Stimulated activated CD4-positive, alpha-beta T cell treated with anti-CD3 and anti-CD28 coated beads, Interleukin-15, amount 100 ng/mL, for 24 hours (primary cell): ENCODE measurements at places on chromosomes 6 and 20.

DNA sequence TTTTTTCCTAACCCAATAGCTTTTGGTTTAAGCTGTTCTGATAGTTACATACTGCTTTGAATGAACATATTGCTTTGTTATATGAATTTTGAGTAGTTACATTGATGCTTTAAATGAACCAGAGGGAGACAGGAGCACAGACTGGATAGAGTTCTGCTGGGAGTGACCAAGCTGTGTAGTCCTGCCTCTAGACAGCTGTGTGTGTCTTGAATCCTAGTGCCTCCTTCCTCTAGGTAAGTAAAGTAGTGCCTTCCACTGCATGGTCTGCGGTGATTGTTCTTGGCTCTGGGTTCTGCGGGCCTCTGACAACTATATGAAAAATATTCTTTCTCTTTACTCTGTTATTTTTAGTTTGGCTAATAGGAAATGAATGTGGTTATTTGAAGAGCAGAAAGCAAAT lies 46.0 kb upstream of the ADGRG6 start:
- no peak for DNase-seq

DNA sequence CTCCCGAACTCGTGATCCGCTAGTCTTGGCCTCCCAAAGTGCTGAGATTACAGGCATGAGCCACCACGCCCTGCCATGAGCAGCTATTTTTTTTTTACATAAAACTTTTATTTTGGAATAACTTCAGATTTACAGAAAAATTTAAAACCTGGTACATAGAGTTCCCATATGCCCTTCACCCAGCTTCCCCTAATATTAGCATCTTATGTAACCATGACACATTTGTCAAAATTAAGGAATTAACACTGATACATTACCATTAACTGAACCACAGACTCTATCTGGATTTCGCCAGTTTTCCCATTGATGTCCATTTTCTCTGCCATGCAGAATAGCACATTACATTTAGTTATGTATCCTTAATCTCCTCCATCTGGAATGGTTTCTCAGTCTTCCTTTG lies 14.3 kb upstream of the RALGAPB start:
- DNase-seq = no peak

DNA sequence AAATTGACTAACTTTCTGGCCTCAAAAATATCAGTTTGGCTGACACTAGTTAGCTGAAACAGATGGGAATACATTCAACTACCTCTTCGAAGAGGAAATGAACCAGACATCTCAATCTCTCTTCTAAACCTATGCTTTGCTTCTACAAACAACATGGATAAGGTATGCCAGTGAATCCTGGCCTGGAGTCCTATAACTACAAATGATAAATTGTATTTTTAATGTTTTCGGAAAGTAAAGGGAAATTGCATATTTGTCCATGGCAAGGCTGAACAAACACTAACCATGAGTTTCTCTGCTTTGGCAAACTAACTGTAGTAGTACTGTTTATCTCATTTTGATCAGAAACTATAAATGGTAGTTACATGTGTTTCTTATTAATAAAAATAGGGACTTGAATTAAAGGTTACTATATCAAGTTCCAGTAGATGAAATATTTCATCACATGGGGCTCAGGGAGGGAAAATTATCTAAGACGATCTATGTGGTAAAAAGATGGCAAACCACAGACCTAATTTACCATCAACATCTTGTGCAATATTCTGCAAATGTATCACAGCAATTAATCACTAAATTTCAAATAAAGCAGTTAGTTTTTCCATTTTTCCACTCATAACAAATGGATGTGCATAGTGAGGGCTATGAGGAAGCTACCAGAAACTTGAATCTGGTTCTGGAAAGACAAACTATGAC lies 76.8 kb downstream of the COL12A1 start:
- DNase-seq = no peak

DNA sequence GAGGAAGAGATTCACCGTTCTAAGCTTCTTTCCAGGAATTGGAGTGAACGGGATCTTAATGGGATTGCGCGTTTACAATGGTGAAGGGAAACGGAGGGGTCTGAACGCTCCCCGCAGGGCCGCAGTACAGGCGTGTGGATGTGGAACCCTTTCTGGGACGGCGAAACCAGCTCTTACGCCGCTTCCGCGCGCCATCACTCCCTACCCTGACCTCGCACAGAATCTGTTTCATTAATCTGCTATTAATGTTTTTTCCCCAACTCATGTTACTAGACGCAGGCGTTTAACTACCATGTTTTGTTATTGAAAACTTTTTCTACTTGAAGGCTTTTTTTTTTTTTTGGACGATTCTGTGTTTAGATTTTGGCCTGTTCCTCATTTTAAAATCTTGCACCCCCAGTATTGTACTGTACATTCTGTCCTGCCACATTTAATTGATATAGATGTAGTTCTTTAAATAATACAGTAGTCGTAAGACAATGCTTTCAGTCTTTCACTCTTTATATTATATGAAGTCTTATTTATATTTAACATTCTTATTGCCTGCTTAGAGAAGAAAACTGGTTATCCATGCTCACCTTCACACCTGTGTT lies 696 bp upstream of the SUPT3H start:
- no peak for DNase-seq

GRCh38 chr6:169168302-169168630 lies 85.4 kb downstream of the THBS2 start:
- DNase-seq = no peak

GRCh38 chr20:58655328-58656107 lies 4.4 kb downstream of the STX16 start:
- DNase-seq = no peak

GRCh38 chr20:19560881-19561480 lies 197.1 kb upstream of the RIN2 start:
- DNase-seq = no peak

- no peak for DNase-seq
These were observed 75.2 kb downstream of the RAMACL start for GRCh38 chr6:166511316-166511715.
